ENCODE measurements at places on chromosomes 7 and 10. TPM values are rescaled to one million over a fixed set of nuclear protein-coding genes. Genes with fewer than 3 reads are reported as not detected.

DNA sequence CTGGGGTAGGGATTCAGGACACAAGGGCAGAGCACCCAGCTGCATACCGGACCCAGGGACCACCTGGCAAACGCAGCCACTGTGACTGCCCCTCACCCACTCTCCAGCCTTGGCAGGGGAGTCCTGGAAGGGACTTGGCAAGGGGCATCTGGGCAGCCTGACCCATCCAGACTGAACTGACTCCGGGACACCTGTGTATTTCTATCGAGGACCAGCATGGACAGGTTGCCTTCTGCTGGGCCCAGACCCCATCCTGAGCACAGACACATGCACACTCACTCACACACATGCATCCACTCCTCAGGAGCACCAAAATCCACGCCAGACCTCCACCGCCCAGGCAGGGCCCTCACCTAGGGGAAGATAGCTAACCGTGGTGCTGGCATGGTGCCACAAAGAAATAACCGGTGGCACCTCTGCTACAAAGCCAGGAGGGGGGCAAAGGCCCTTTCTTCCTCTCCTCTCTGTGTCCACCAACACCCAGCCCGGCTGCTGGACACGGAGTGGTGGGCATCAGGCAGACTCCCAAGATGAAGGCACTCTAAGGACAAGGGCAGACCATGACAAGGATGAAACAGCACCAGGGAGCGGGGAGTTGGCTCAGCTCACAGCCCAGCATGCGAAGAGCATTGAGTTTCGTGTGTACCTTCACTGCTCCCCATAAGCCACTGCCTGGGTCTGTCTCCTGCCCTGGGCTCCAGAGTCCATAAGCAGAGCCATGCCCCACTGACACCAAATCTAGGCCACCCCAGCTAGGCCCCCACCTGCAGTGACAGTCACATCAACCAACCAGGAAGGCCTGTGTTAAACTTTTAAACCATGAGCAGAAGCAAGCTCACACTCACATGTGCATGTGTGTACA is 35.3 kb downstream of the KCNH2 start:
- DNase-seq = no peak

DNA sequence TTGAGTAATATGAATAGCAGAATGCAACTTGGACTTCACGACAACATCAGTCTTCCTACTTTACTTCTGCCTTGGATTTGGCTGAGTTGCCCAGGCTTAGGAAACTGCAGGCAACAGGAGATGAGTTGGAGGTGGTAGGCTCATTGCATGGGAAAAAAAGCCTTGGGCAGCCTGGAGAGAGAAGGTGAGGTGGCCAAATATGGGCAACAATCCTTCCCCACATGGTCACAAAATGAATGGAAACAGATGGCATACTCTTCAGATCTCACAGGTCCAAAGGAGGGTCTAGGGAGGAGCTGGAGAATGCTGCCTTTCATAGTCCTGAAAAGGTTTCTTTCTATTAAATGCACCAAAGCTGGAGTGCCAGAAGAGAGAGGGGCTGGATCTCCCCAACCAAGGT is 128.6 kb upstream of the AOAH start:
- no peak for DNase-seq

DNA sequence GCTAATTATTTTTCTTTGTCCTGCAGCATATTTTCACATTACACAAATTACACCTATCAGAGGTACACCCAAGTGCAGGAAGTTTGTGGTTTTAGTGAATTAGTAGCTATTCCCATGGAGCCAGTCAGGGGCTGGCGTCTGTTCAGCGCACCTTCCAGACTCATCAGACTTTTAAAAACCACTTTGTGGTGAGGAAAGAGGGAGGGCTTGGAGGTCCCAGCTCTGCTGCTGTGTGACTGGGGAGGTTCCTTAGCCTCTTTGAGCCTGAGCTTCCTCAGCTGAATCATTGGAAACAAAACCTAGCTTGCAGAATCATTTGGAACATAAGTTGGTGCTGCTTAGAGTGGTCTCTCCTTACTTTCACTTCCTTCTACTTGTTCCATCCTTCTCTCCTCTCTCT is 175.4 kb downstream of the SORCS3 start:
- no peak for DNase-seq

DNA sequence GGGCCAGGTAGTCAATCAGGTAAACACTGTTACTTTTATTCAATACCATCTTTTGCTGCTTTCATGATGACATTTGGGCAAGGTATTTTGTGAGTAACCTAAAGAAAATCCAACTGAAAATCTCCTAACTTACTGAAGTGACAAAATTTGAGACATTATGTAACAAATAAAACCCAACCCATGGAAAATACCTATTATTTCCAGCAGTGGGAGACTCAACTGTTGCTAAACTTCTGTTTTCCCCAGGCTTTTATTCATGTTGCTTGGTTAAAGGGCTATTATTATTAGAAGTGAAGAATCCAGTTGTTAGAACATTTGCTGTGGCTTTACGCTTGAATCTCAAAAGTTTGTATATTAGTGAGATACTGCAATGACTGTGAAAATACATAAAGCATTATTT is 215.9 kb downstream of the MDFIC start:
- no peak for DNase-seq

- DNase-seq = no peak
Measured at GRCh38 chr10:52965938-52966401, 193.4 kb upstream of the MBL2 start.

- no peak for DNase-seq
Measured at GRCh38 chr7:134737566-134738345, 41.7 kb upstream of the CALD1 start.

- no peak for DNase-seq
Measured at GRCh38 chr10:79229071-79229541, 118.2 kb upstream of the PPIF start.

- DNase-seq = no peak
Measured at GRCh38 chr10:129108378-129108777, 358.7 kb upstream of the MGMT start.

GRCh38 chr10:132146271-132146671 is 40.5 kb upstream of the DPYSL4 start:
- no peak for DNase-seq

The HOXA5 gene
- not detected for total RNA-seq

The ZNF248 gene
- total RNA-seq = 49.3 TPM
